ENCODE measurements at places on chromosomes 2 and 18.

- no peak for DNase-seq
Measured at GRCh38 chr2:45975752-45976517, 321.3 kb upstream of the EPAS1 start.

DNA sequence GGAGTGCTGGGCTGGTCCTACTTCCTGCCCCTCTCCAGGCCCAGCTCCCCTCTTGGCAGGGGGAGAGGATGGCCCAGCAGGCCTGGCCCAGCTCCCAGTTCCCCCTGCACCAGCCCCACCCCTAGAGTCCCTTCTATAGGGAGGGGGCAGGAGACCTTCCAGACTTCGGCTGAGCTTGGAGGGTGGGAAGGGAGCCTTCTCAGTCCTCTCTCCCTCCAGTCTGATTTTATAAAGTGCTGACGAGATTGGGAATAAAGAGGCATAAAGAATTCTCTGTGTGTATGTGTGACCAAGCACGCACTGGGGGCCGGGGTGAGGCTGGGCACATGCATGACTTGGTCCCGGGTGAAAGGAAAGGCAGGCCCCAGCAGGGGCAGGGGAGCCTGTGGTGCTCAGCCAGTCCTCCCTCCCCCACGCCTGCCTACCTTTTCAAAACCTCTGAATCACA is 5.1 kb downstream of the CHPF start:
- DNase-seq = no peak

- DNase-seq = peak; percentile 29
Measured at GRCh38 chr2:66840321-66841002, 405.5 kb downstream of the MEIS1 start.

GRCh38 chr2:43818761-43819160 is 19.9 kb downstream of the ABCG5 start:
- DNase-seq = peak; percentile 70

GRCh38 chr2:121246704-121247255 is 38.2 kb downstream of the TFCP2L1 start:
- no peak for DNase-seq

DNA sequence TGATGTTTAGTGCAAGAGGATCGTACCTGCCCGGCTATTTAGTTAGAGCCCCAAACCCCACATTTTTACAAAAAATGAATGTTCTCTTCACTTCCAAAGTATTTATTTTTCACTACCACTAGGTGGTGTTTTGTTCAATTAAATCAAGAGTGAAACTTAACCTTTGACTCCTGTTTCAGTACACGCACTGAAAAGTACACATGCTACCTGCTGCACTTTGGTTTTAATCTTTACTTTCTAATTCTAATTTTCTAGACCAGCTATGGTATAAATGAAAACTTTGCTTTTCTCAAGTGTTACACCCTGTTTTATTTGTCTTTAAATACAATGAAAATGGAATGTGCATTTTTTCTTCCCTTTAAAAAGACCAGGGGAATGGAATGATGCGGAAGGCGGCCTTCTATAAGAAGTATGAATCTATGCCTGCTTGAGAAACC is 31.4 kb upstream of the CHN1 start:
- DNase-seq = peak; percentile 68

GRCh38 chr2:205885492-205886099 is 200.4 kb downstream of the INO80D start:
- peak; percentile 84 for DNase-seq

DNA sequence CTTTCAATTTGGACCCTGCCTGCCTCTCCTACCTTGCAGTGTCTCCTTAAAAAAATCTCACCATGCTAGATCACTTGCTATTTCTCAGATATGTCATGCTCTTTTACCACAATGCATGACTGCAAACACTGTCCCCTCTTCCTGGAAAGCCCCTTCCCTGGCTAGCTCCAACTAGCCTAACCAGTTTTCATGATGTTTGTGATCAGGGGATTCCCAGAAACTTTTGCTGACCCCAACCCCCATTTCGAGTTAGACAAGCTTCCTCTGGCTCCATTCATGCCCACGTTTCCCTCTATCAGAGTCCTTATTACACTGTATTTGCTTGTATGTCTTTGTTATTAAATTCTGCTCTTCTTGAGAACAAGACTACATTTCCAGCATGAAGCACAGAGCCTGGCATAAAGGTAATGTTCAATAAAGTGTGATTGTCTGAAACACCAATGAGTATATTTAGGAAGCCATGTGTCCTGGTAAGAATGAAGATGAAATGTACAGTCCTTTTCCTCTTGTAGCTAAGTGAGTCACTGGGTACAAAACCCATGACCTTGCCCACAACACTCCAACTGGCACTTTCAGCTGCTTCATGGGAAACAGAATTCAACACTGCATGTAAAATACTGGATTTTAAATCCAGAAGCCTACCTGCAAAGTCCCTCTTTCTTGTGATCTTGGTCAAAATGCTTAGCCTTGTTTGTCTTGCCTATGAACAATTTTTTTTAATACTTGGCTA is 62.0 kb upstream of the ATL2 start:
- no peak for DNase-seq

GRCh38 chr2:233116946-233117345 is 56.8 kb downstream of the INPP5D start:
- no peak for DNase-seq

GRCh38 chr2:59713577-59713976 is 839.9 kb downstream of the BCL11A start:
- no peak for DNase-seq

GRCh38 chr2:18750672-18751554 is 161.5 kb upstream of the NT5C1B start:
- peak; percentile 20 for DNase-seq

DNA sequence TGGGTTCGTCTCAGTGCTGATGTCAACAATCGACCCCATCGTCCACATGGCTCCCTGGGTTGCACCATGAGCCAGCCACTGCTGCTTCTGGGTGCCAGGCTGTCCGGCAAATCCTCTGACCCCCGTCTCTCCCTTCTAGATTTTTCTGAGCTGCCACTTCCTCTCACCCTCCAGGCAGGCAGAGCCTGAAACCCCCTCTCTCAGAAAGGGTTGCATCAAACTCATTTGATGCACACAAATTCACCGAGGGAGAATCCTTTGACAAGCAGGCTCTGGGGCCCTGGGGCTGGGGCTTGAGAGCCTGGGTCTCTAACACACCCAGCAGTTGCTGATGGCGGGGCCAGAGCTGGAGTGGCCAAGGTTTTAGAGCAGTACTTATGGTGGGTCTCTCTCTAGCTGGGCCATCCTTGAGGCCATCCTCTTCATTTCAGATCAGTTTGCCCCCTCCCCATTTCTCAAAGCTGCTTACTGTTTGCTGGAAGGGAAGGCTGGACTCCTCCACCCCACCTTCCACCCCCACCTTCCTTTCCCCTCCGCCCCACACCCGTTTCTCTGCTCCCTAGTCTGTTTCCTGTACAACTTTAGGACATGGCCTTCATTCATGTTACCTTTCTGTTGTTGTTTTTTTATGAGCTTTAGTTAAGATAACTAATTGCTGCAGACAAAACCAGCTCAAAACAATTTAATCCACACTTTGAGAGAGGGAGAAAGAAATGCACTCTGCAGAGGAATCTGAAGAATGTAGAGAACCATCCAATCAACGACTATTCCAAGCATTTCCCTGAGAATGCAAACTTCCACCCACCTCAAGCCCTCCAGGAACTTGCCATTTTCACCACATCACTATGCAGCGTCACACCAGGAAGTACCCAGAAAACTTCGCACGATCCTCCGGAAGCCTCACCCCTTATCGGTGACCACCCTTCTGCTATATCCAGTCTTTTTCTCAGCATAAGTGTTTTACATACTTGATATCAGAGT is 69.5 kb downstream of the ARL4C start:
- DNase-seq = peak; percentile 64

GRCh38 chr2:67295851-67296250 is 101.3 kb upstream of the ETAA1 start:
- DNase-seq = peak; percentile 42

DNA sequence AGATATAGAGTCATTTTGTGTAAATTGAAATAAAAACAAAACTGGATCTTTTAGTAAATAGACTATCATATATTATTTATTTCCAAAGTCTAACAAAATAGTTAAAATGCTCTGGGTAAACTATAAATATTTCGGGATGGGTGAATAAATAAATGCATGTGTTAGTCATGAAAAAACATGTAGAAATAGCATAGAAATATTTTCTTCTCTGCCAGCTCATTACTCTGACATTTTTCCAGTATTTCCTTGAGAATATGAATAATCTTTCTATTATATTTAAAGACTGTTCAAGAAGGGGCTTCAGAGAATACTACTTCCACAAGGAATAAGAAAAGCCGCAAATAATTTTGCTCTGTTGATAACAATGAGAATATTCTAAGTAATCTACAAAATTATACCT is 880.4 kb downstream of the TRIB2 start:
- peak; percentile 59 for DNase-seq

GRCh38 chr2:23434721-23435121 is 49.7 kb downstream of the KLHL29 start:
- DNase-seq = peak; percentile 46

GRCh38 chr2:236947294-236947693 is 138.4 kb upstream of the COPS8 start:
- no peak for DNase-seq

DNA sequence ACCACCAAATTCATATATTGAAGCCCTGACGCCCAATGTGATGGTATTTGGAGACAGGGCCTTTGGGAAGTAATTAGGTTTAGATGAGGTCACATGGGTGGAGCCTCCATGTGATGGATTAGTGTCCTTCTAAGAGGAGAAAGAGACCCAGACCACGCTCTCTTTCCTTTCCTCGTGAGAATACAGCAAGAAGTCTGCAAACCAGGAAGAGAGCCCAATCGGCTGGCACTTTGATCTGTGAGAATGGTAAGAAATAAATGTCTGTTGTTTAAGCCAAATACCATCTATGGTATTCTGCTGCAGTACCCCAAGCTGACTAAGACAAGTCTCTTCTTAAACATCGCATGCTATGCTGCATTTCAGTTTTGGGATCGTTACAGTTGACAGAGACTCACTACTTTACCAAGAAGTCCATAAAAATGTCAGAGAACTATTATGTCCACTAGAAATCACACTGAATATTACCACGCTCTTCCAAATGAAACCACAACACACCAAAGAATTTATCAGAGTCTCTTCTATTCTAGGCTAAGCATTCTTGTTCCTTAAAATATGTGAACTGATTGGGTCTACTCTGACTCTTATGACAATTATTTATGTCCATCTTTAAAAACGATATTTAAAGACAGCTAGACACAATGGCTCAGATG is 48.5 kb downstream of the LPIN2 start:
- DNase-seq = no peak

- DNase-seq = no peak
Measured at GRCh38 chr2:60230596-60230995, 322.9 kb downstream of the BCL11A start.

DNA sequence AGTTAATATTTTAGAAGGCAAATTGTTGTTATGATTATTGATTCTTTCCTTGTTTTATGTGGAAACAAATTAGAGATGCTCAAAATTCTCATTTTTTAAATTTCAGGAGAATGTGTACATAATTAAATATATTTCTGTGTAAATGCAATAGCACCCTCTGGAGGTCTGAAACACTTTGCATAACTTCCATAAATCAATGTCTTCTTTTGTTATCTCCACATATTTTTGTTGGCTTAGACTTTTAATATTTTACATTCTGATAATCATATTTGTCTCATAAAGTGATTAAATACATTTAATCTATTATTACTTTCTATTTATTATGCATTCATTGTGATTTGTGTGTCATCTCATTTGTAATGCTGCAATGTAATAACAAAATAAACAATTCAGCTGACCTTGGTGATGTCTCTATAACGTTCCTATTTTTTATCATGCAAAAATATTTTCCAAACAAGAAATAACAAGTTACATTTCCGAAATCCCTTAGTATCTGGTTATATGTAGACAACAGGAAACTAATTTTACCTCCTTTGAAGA is 201.8 kb upstream of the GALNT5 start:
- DNase-seq = peak; percentile 58

- peak; percentile 39 for DNase-seq
Measured at GRCh38 chr2:62596061-62596921, 90.3 kb upstream of the TMEM17 start.

DNA sequence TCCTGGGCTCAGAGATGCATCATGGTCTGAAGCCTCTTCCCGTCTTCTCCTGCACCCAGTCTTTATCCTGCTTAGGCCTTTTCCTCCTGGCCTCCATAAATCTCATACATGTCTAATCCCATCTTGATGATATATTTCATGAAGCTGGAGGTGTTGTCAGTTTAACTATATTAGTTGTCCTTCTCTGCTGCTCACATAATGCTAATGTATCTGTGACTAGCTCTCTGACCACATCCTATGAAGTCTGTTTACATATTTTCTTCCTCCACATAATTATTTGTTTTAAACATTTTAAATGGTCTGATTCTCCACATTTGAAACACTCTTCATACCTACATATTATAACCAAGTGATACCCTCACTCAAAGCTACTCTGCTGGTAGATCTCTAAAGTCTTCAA is 315.2 kb upstream of the RND3 start:
- peak; percentile 15 for DNase-seq

DNA sequence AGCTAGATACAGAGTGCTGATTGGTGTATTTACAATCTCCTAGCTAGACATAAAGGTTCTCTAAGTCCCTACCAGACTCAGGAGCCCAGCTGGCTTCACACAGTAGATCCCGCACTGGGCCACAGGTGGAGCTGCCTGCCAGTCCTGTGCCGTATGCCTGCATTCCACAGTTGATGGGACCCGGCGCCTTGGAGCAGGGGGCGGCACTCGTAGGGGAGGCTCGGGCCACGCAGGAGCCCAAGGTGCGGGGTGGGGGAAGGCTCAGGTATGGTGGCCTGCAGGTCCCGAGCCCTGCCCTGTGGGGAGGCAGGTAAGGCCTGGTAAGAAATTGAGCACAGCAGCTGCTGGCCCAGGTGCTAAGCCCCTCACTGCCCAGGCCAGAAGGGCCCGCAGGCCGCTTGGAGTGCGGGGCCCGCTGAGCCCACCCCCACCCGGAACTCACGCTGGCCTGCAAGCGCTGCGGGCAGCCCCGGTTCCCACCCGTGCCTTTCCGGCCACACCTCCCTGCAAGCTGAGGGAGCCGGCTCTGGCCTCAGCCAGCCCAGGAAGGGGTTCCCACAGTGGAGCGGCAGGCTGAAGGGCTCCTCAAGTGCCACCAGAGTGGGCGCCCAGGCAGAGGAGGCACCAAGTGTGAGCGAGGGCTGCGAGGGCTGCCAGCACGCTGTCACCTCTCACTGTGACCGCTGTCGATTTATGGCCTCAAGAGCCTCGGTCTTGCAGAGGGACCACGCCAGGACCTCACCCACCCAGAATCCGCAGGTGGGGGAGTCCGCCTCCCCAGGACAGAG is 76.5 kb downstream of the MEX3C start:
- no peak for DNase-seq

DNA sequence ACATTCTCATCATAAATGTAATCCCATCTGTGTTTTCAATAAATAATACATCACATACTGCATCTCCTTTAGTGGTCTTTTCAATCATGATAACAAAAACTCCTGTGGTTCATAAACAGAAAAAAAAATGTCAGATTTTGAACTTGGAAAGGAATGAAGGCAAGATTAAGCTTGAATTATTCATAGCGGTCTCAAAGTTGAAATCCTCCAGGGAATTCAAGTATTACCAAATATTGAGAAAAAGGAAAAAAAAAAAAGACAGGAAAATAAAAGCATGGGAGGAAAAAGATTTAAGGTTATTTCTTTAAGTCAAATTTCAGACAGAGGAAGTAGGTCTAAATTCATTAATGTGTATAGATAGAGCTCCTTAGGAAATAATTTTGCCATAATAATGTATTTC is 92.1 kb downstream of the COLEC12 start:
- DNase-seq = no peak

Measured in ELR (cell line).